ENCODE measurements at places on chromosomes 2 and 18.

DNA sequence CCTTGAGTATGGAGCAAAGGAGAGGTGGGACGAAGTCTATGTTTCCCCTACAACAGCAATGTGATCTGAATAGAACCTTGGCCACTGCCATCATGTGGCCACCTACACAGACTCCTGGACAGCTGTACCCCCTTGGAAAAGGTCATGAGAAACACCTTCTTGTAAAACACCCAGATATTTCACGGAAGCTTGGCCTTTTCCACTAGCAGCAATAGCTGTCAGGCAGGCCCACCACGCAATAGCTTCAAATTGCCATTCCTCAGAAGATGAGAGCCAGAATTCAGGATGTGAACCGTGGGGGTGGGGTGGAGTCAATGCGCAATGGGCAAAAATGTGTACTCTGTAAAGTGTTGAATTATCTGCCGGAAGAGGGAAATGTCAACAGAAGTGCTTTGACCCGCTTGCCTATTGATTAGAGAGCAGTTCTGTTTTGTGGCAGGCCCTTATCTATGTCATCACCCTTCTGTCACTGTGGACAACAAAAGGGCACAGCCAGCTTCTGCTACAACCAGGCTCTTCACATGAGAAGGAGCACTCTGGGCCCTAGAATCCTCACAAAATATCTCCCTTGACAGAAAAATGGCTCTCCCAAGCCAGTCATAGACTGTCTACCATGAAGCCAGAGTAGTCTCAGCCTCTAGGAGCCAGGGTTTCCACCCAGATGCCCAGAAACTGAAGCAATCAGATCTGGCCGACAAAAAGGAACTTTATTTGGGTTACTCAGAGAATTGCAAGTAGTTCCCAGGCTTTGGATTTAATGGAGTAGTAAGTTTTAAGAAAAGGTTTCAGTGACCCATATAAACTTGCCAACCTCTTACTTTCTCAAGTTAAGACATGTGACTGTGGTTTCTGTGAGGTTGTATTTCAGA, 9.5 kb downstream of the INPP1 start:
- H3K4me1 ChIP-seq = peaks cover 5% of the 10 kb centered on the region
- no peak overlapping the region for H3K27ac ChIP-seq
- H3K27me3 ChIP-seq = no peaks in the 10 kb centered on the region
- H3K4me3 ChIP-seq = no peak overlapping the region
- no peaks in the 10 kb centered on the region for H3K36me3 ChIP-seq
- no peak for DNase-seq

GRCh38 chr2:205948496-205948837, 137.5 kb downstream of the INO80D start:
- H3K27me3 ChIP-seq = peaks cover 20% of the 10 kb centered on the region
- H3K27ac ChIP-seq = no peak overlapping the region
- H3K4me3 ChIP-seq = no peak overlapping the region

- H3K36me3 ChIP-seq = peaks cover 2% of the 10 kb centered on the region
- H3K27ac ChIP-seq = no peak overlapping the region
- H3K27me3 ChIP-seq = peaks cover 8% of the 10 kb centered on the region
Observed at GRCh38 chr2:46331109-46331766, 34.0 kb downstream of the EPAS1 start.

DNA sequence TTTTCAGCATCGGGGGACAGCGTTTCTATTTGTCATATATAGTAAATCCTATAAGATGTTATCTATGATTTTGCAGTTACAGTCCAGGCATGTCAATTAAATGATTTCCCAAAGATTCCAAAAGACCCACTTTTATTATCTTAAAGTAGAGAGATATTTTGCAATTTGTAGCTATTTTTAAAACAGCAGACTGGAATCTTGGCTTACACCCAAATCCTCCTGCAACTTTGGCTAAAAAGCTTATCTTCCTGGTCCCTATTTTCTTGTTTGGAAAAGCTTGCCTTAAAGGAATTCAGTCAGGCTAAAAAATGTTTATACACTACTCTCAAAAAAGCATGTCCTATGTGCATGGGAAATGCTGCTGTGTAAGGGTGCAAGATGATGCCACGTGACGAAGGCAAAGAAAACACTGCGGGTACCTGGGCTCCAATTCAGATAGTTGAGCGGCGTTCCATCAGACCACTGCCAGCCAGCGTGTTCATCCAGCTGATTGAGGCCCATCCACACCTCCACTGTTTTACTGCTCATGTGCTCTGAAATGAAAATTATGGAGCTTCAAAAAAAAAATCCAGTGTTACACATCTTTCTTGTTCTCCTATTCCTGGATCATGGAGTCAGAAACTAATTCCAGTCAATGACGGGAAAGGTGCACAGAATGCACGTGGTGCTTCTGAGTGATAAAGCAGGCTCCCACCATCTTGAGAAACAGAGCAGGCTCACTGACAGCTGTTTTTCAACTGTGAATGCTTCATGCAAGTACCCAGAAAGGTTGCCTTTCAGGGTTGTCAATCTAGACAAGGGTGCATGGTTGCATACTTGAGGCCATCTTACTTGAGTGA, 33.8 kb downstream of the PLA2R1 start:
- H3K27me3 ChIP-seq = peaks cover 20% of the 10 kb centered on the region
- no peaks in the 10 kb centered on the region for H3K36me3 ChIP-seq

- H3K4me3 ChIP-seq = no peak overlapping the region
- no peaks in the 10 kb centered on the region for H3K27me3 ChIP-seq
- H3K36me3 ChIP-seq = no peaks in the 10 kb centered on the region
Observed at GRCh38 chr2:238389988-238390589, 36.6 kb upstream of the ASB1 start.

GRCh38 chr2:157848213-157848612, 27.9 kb downstream of the ACVR1 start:
- H3K36me3 ChIP-seq = peaks cover 12% of the 10 kb centered on the region
- no peak overlapping the region for H3K4me3 ChIP-seq
- DNase-seq = no peak
- no peaks in the 10 kb centered on the region for H3K27me3 ChIP-seq

DNA sequence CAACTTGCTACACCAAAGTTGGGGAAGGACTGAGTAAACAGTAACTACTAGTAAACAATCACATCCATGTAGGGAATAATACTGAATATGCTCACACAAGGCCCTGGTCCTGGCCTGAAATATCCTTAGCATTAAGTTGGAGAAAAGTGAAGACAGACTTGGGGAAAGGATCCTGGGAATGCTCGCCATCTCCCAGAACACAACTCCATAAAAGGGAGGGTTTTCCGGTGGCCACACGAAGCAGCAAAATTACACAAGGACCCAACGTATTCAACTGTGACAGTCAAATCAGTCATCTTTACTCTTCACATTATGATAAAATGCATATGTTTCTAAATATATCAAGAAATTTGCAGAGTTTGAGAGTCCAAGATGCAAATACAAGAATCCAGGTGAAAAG, 7.3 kb downstream of the NEMP2 start:
- H3K36me3 ChIP-seq = peaks cover 10% of the 10 kb centered on the region
- H3K27me3 ChIP-seq = no peaks in the 10 kb centered on the region
- peaks cover 53% of the 10 kb centered on the region for H3K4me1 ChIP-seq
- no peak overlapping the region for H3K27ac ChIP-seq

All from activated T-cell treated with anti-CD3 and anti-CD28 coated beads, Interleukin-2, amount 50 U/mL, for 72 hours (primary cell).